ENCODE measurements at places on chromosomes 3 and 15. TPM values are rescaled to one million over a fixed set of nuclear protein-coding genes. Genes with fewer than 3 reads are reported as not detected.

DNA sequence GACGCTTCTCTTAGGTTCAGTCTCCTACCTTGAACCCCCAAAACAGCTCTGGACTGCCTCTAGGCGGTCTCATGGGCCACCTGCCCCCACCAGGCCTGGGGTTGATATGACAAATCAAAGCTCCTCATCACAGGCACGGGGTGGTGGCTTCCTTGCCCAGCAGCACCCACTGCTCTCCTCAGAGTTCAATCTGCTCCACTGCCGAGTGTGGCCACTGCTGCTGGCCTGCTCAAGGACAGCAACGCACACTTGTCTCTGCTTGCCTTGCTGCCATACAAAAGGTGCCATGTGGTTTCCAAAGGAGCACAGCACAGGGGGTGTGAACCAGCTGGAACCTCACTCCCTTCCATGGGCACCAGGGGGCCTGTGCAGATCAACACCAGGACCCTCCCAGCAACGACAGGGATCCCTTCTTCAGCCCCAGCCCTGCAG lies 10.2 kb downstream of the KBTBD13 start:
- peak; percentile 39 for DNase-seq

DNA sequence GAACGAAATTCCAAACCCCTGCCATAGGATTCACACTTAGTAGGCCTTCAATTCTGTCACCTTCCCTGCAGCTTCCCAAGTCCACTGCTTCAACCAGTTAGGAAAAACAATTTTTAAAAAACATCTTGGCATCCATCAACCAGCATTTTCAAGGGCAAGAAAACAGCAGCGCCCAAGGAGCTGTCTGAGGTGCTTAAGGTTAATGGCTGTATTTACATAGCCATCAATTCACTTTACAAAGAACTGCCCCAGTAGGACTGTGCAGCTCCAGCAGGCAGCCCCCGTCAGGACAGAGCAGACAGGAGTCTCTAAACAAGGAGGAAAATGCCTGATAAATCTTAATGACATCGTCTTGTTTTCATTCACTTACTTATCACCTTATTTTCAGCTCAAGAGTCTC lies 13.3 kb downstream of the TAFA4 start:
- no peak for DNase-seq

DNA sequence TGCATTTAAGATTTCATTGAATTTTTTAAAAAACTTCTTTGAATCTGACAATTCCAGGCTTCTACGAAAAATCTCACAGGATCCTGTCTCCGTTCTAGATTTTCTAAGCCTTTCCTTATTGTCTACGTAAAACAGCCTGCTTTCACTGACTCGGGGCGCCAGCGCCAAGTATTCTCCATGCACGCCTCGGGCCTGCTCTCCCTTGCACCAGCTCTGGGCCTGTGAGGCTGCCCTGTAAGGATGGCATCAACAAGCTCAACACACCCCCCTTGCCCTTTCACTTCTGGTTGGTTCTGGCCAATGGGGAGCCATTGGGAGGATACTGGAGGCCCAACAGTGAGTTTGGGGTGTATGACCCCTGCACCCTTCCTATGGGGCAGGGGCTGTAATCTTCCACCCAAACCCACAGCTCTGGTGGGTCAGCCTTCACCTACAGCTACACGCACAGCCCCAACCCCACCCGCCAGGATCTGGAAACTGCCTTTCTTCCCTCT lies 47.8 kb downstream of the SLC41A3 start:
- no peak for DNase-seq

DNA sequence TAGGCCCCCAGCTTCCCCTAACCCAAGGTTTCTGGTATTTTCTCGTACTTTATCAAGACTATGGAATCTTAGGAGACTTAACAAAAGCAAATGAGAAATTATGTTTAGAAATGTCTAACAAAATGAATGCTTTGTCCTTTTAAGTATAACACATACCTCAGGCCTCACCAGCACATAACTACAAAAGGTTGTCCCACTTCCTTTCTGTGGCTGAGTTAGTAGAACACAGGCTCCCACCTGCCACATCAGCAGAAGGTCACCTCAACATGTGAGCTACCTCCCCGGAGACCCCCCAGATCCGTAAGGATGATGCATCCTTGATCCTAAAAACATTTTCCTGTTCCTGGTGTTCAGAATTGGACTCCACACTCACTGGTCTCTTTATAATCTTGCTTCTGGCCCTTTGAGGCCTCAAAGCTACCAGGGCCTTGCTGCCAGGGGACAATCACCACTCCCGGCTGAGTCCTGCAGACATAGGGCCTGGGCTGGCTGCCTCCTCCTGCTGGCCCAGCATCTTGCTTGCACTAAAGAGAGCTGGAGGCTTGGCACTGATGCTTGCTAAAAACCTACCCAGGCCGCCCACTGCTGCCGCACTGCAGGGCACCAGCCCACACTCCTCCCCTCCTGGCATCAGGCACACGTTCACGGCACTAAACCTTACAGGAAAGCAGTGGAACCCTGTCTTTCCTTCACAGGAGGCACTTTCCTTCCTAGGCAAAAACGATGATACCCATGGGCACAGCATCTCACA lies 2.9 kb downstream of the CCRL2 start:
- no peak for DNase-seq

GRCh38 chr15:66424963-66425612 lies 38.4 kb downstream of the MAP2K1 start:
- DNase-seq, result no peak

- no peak for DNase-seq
Measured at GRCh38 chr15:38746211-38746610, 181.6 kb upstream of the RASGRP1 start.

DNA sequence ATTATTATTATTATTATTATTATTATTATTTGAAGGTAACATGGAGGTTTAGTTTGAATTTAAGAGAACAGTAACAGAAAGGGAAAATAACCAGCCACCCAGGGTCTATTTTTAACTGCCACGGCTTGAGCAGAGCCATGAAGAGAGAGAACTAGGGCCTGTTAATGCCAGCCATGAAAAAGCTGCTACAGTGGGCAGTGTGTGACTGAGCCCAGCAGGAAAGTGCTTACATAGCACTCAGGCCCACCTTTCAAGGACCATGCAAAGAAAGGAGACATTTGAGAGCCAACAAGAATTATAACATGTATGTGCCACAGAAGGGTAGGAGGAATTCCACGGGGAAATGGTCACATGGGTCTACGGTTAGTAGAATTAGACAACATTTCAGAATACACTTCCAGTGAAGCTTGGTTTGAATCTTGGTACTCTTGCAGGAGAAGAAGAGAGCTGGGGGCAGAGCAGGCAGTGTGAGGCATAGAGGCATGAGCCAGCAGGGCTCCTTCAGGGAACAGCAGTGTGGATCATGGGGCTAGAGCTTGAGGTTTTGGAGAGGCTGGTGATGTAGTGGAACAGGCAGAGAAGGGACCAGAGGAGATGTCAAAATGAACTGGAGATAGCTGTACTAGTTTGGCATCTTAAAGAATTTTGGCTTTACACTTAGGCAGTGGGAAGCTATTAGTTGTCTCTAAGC lies 140.7 kb downstream of the CMSS1 start:
- no peak for DNase-seq

- DNase-seq, result no peak
Measured at GRCh38 chr15:98160236-98160635, 199.7 kb downstream of the ARRDC4 start.

DNA sequence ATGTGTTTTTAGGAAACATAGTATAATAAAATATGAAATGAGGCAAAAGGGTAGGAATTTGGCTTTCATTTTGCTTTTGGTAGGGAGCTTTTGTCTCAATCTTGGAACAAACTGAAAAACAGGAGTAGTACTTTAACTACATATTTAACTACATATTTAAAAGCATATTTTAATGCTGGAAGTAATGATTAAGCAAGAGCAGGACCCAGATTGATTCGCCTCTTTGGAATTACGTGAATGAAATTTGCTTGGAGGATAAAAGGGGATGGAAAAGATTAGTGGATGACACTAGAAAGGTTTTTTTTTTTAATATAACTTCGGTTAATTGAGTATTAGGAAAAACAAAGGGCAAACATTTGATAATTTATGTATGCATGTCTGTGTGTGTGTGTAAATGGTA lies 11.2 kb upstream of the TMEM212 start:
- DNase-seq, result no peak

DNA sequence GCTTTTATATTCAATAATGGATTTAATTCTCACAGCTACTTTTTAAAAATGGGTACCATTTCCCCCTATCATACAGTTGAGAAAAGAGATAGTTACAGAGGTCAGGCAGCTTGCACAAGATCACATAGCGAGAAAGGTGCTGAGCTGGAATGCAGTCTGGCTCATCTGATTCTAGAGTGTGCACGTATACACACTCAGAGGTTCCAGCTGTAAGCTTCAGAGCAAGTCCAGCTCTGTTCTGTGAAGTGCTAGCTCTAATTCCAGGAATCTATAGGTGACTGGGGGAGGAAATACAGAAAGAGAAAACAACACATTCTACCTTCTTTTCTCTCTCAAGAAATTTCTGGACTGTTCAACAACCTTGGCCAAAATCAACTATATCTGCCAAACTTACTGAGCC lies 318.7 kb downstream of the FOXP1 start:
- no peak for DNase-seq

DNA sequence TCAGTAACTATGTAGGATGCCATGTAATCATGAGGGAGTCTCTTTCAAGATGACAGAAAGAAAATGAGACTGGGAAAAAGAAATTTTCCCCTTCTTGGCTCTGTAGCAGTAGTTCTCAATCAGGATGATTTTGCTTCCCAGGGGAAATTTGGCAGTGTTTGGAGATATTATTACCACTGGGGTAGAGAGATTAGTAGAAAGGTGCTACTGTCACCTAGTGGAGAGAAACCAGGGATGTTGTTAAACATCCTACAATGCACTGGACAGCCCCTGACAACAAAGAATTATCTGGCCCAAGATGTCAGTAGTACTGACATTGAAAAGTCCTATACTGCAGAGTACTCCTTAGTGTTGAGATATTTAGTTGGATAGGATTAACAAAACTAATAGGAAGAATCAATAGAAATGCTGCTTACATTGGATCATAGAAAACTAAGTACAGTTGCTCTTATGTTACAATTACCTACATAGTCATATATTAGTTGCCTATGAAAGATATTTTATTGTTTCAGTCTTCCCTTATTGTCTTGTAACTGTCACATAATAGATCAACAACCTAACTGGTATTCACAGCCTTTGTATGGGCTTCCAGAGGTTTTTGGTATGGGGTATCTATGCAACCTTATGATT lies 433.3 kb downstream of the RAP2B start:
- no peak for DNase-seq

GRCh38 chr15:82106679-82107078 lies 60.9 kb upstream of the MEX3B start:
- DNase-seq, result no peak

GRCh38 chr15:93523481-93523880 lies 434.5 kb upstream of the RGMA start:
- DNase-seq, result no peak

DNA sequence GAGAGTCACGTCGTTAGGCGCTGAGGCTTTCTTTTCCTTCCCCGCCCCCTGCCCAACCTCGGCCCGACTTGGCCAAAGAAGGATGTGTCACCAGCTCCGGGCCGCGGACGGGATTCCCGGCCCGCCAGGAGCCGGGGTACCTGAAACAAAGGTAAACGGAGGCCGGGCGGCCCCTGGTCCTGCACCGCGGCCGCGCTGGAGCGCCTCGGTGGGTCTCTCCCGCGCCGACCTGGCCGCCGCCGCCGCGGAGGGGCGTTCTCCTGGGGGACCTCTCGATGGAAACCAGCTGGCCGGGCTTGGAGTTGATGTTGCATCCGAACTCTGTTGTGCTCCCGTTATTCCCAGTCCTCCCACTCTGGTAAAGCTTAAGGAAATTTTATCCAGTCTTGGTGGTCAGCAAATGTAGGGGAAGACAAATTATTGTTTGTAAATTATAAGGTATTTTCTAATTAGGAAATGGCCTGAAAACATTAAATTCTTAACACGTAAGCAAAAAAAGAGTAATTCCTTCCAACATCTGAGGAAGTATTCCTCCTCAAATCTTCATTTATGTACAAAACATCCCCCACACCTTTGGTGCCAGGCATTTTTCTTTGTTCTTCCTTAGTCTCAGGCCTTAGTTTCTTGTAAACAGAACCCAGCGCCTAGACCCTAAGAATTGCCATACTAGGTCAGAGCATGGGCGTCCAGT lies 888 bp downstream of the PPP2R3A start:
- no peak for DNase-seq

DNA sequence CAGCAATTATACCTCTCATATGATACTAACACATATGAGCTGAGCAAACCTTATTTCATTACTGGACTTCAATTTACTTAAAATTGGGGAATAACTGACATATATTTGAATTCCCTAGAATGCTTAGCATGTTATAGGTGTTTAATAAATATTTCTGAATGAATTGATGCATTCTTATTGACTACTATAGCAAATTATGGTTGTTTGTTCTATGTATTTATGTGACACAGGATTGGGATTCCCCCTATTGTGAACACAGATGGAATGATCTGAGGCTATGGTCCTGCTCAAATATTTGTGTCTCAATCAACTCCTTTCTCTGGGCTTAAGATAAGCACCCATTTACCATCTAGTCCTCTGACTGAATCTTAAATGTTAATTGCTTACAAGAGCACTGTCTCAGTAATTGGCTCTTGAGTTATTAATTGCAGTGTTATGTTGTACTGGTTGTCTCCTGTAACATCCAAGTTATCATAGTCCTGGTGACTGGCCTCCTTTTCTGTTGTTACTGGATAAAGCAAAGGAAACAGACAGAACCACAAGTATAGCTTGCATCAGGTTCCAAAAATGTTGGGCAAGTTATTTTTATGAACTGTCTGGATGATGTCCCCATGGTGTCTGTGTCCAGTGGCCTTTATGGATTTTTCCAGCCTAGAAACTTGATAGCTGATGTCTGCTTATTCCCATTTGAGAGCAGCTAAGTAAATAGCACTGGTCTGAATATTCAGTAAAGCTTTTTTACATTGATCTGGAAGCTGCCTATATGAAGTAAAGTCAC lies 2.3 kb upstream of the UACA start:
- DNase-seq, result no peak

GRCh38 chr15:68560501-68561113 lies 18.2 kb upstream of the CORO2B start:
- DNase-seq, result no peak

DNA sequence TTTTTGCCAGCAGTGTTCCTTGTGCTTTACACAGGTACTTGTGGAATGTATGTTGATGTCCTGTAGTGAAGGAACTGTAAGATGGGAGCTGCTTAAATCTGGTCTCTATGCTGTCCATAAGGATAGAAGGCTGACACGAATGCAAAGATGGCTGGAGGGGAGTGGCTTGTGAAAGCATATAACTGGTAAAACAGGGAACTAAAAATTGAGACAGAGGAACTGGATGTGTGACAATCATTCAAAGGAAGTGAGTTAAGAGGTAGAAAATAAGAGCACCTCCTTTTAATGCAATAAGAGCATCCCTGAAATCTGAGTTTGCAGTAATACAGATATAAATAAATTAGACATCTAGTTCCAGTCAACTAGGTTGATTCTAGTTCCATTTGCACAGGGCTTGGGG lies 35.2 kb downstream of the RNF13 start:
- DNase-seq, result no peak

- DNase-seq, result no peak
Measured at GRCh38 chr3:178618896-178619295, 82.7 kb downstream of the KCNMB2 start.

The GHSR gene
- total RNA-seq, result not detected

The FANCD2OS gene
- total RNA-seq, result not detected

The RBMS3 gene
- 51.4 TPM for total RNA-seq

The TEX55 gene
- not detected for total RNA-seq

The SETMAR gene
- total RNA-seq, result 18.4 TPM

The HYKK gene
- total RNA-seq, result 10.8 TPM

The CATSPER2 gene
- 2.0 TPM for total RNA-seq

The MAP6D1 gene
- total RNA-seq, result 2.5 TPM

The POC1A gene
- 1.3 TPM for total RNA-seq

The CD200 gene
- total RNA-seq, result 3.4 TPM

The GOLGA8M gene
- 3.0 TPM for total RNA-seq

The GOLGA6A gene
- not detected for total RNA-seq

The GPR62 gene
- 1.5 TPM for total RNA-seq

The ESYT3 gene
- 2.4 TPM for total RNA-seq

The GCSAM gene
- not detected for total RNA-seq

Measured in right cardiac atrium (tissue), 5 donors.